ENCODE measurements at places on chromosomes 16 and 17.

- peak; percentile 93 for DNase-seq
These were observed 823 bp downstream of the NBR1 start for GRCh38 chr17:43171586-43172487.

DNA sequence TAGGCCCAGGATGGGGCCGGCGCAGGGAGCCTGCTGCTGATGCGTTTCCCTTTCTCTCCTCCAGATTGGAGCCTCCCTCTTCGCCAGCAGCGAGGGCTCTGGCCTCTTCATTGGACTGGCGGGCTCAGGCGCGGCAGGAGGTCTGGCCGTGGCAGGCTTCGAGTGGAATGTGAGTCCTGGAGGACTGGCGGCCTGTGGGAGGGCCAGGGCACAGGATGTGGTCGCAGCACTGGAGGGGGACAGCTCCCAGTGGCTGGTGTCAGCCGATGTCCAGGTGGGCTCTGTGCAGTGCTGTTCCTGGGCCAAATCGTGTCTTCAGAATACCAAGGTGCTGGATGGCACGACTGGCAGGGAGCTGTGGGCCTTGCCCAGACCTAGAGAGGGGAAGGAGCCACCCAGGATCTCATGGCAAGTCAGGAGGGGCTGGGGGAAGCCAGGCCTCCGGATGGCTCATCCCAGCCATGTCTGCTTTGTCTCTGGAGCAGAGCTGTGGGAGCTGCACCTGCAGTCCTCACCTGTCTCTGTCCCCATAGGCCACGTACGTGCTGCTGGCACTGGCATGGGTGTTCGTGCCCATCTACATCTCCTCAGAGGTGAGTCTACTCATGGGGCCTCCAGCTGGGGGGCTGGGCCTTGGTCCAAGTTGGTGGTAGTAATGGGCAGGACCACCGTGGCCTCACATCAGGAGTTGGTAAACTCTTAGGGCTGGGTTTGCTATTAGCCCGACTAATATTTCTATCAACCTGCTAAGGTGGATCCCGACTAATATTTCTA, 7.3 kb downstream of the SLC5A10 start:
- no peak for DNase-seq

DNA sequence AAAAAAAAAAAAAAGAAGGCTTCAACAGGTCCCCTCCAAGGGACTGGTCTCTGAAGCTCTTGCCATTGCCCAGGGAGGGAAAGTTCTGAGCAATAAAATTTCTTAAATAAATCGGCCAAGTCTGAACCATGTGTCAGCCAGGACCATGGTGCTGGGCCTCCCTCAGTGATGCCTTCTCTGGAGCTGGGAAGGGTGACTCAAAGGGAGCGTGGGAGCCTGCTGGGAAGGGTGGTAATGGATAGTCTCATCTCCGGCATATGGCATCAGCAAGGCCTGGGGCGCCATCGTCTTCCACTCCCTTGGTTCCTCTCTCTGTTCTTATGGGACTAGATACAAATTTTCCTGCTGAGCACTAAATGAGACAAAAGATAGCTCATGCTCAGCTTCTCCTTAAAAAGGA, 2.3 kb downstream of the VKORC1 start:
- peak; percentile 88 for DNase-seq

GRCh38 chr17:77943971-77944370, 14.5 kb upstream of the TNRC6C start:
- DNase-seq, result no peak

DNA sequence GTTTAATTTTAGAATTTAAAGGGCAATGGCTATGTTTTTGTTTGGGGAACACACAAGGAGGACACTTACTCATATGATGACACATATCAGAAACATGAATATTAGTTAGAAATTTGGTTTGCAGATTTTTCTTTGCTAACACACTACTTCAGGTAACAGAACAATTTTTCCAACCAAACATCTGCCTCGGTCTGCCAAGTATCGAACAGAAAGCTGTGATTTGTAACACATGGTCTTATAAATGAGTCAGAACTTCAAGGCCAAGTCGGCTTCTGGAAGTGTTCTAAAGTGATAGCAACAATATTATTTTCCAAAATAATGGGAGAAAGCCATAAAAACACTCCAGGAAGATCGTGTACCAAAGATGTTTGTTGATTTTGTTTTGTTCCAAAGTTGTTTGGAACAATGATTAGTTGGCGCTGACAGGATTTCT, 75.9 kb upstream of the PMFBP1 start:
- peak; percentile 83 for DNase-seq

DNA sequence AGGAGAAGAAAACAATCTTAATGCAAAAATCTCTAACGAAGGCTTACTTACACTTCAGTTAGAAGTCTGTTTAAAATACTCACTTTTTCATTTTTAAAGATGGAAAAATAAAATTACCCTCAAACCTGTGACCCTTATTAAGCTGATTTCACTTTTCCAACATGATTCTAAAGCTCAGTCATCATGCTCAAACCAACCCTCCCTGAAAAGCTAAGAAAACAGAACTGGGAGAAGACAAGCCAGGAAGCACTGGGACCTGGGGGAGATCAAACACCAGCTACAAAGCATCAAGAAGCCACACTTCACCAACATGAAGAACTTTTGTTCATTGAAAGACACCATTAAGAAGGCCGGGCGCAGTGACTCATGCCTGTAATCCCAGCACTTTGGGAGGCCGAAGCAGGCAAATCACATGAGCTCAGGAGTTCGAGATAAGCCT, 88.8 kb downstream of the LITAF start:
- DNase-seq, result peak; percentile 20

- no peak for DNase-seq
These were observed 6.7 kb upstream of the ADGRG1 start for GRCh38 chr16:57621521-57622271.

DNA sequence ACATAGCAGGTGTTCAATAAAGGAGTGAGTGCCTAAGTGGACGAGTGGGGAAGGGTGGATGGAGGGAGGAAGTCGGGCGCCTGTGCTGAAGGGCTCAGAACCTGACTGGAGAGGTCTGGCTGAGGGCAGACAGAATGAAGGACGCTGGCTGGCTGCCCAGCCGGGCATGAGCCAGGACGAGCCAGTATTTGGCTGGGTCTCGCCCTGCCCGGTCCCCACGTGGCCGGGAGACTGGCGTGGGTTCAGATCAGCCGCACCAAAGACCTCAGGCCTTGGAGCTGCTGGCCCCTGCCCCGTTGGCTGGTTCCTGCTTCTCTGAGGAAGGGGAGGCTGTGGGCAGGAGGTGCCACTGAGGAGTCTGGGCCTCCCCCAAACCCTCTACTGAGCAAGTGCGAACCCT, 79.8 kb downstream of the ENGASE start:
- no peak for DNase-seq

DNA sequence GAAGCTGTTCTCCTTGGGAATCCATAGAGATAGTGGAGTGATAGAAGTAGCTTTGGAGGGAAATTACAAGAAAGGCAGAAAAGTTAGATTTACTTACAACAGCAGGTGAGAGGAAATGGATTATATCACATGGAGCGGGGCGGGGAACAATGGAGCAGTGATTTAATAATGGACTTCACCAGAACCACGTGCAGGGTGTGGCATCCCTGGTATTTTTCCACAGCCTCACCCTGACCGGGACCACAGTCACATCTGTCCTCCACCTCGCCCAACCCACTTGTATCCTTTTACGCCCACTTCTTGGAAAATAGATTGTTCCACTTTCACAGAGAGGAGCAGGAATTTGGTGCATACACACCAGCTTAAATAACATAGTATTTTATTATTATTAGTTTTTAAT, 15.9 kb upstream of the CYB5B start:
- DNase-seq, result no peak

- no peak for DNase-seq
These were observed 77.3 kb upstream of the CDH5 start for GRCh38 chr16:66289051-66289680.

GRCh38 chr16:73285436-73286201, 237.7 kb upstream of the ZFHX3 start:
- no peak for DNase-seq

DNA sequence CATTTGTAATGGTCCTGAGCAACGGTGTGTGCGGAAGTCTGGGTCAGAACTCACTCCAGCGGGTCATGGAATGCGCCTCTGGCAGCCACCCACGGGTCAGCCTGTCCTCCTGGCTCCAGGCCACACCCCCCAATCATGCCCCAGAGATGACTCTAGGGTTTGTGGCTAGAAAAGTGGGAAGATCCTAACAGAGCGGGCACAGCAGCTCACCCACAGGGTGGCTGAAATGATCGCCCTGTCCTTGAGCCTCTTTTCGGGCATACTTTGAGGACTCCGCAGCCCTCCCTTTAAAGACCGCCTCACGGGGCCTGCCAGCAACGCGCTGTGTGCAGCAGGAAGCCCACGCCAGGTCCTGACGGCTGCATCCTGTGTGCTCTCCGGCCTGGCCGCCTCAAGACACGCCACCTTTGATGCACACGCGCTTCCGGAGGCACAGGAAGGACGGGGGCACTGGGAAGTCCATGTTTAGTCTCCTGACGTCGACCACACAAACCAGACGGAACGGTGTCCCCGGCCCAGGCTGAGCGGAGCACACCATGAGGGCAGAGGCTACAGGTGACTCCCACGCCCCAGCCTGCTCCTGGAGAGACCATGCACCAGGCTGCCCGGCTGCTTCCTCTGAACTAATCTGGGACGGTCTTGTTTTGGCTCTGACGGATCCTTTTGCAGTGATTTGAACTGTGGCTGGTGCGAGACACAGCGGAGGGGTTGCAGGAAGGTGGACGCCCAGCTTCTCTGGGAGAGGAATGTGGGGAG, 92.9 kb downstream of the TBC1D16 start:
- peak; percentile 55 for DNase-seq

GRCh38 chr17:29291163-29291752, 2.7 kb downstream of the NUFIP2 start:
- DNase-seq, result peak; percentile 82

DNA sequence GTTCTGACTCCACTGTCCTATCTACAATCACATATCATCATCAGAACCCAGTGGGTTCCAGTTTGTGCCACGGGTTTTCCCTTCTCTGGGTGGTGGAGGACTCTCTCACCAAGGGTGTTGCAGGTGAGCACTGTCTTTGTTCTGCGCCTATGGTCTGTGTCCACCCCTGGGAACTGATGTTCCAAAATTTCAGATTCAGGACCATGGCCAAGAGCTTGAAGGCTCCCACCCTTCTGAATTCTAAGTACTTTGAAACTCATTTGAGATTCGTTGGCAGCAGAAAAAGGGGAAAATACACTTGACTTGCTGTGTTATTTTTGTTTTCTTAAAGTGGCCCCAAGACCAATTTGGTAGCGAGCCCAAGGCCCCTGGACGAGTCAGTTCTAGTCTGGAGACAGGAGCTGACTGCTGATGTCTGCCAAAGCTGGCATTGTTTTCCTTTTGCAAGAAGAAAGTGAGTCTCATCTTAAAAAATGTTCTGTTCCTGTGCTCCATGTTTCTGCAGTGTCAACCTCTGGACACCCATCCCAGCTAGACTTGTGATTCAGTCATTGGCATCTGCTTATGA, 310.9 kb downstream of the HAPSTR1 start:
- DNase-seq, result no peak

- DNase-seq, result no peak
These were observed 1.0 kb downstream of the TOP2A start for GRCh38 chr17:40416671-40417070.

DNA sequence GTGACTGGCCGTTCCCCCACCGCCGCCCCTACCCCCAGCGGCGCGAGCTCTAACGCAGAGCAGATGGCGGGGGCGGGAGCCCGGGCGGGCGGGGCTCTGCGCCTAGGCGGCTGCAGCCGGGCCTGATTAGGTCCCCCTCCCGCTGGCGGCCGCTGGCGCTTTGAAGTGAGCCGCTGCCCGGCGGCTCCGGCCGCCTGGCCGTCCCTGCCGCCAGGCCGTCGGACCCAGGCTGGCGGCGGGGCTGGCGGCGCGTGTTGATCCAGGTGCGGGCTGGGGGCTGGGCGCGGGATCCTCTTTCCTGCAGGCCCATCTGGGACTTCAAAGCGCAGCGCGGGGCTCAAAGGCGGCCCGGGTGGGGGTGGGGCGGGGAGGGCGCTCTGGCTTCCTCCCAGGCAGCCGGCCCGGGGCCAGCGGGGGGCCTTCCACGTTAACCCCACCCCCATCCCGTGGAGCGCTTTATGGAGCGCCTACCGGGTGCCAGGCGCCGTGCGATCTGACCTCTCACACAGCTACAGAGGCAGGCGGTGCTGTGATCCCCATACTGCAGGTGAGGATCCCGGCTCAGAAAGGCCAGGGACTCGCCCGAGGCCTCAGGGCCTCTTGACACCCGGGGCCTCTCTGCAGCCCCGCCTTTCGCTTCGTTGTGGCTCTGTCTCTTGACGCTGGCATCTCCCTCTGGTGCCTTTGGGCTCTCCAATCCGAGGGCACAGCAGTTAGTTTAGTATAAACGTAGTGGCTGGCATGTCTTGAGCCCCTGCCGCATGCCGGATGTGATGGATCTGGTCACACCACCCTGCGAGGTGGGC, 80.0 kb upstream of the NKD1 start:
- no peak for DNase-seq

DNA sequence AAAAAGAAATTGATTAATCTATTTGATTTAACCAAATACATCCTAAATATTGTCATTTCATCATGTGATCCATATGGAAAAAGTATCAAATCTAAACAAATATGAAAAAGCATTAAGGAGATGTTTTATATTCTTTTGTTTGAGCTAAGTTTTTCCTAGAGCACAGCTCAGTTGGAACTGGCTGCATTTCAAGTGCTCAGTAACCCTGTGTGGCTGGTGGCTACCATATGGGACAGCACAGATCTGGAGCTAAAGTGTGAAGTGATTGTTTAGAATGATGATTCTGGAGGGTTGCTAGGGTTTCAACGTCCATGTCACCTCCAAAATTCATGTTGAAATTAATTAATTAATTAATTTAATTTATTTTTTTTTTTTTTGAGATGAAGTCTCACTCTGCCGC, 137.5 kb downstream of the XYLT1 start:
- DNase-seq, result no peak

DNA sequence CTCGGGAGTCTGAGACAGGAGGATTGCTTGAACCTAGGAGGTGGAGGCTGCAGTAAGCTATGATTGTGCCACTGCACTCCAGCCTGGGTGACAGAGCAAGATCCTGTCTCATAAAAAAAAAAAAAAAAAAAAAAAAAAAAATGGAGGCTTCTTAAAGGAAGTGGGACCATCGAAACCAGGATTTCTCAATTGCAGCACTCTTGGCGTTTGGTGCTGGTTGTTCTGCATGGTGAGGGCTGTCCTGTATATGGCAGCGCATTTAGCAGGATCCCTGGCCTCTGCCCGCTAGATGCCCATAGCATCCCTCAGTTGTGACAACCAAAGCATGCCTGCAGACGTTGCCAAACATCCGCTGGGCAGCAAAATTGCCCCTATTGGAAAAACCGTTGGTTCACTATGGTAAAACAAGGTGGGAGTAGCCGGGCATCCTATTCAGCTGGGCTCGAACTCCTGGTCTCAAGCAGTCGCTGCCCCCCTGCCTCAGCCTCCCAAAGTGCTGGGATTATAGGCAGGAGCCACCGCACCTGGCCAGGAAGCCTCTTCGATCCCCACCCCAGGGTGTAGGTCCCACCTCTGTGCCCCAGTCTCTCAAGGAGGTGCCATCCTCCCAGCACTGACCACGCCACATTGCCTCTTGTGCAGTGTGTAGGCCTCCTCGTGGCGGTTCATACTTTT, 6.5 kb upstream of the NPIPB7 start:
- no peak for DNase-seq

DNA sequence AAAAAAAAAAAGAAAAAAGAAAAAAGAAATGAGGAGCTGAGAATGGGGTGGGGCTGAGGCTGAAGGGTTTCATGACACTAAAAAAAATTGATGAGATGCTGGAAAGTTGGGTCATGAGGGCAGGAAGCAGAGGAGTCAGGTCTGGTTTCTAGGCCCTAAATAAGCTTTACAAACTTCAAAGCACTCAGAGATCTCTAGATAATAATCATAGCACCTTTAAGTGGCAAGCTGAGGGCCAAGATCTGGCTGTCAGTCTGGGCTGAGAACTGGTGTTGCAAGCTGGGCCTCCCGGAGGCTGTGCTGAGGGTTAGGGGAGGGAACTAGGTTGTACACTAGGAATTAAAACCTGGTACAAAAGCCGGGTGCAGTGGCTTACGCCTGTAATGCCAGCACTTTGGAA, 6.4 kb downstream of the ZNF764 start:
- no peak for DNase-seq
